ENCODE measurements at places on chromosomes 1 and 21.
A peak's percentile ranks its signal among the peaks of the same experiment; 100 is the strongest.

DNA sequence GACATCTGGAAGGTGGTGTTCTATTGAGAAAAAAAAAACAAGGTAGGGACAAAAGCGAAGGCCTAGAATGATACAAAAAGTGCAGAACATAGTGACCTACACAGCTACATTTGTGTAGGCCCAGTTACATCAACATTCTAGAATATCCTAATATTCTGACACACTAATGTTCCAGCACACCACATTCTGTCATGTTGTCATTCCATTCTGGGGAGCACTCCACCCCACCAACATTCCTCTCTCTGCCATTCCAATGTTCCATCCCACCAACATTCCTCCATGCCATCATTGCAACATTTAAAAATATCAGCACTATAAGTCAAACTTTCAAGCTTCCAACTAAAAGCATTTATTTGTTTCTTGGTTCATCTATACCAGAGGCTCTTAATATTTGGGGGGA, 28.5 kb downstream of the COA7 start:
- DNase-seq: no peak

- peak; percentile 60 for DNase-seq
Measured at GRCh38 chr1:20095564-20096434, 23.5 kb downstream of the PLA2G2D start.

DNA sequence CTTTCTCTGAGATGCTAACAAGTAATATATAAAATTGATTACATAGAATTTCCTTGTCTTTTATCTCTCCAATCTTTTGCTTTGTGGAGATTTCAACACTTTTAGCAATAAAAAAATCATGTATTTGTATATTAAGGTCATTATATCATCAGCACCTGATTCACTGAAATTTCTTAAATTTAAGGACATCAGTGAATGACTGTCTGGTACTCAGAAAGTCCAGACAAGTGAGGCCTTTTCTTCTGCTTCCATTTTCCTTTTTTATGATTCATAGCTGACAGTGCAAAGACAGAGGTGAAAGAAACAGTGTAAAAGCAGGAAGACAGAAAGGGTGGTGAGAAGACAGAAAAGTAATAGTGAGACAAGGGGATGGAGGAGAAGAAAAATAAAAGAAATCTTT, 54.6 kb downstream of the FASLG start:
- DNase-seq: no peak

GRCh38 chr1:215794156-215794555, 227.1 kb downstream of the KCTD3 start:
- DNase-seq: peak; percentile 18

GRCh38 chr1:59071289-59071688, 225.6 kb upstream of the FGGY start:
- DNase-seq: no peak

GRCh38 chr1:168031198-168031597, 94.3 kb upstream of the MPC2 start:
- DNase-seq: no peak

GRCh38 chr1:75727571-75727970, 3.1 kb downstream of the ACADM start:
- DNase-seq: no peak

DNA sequence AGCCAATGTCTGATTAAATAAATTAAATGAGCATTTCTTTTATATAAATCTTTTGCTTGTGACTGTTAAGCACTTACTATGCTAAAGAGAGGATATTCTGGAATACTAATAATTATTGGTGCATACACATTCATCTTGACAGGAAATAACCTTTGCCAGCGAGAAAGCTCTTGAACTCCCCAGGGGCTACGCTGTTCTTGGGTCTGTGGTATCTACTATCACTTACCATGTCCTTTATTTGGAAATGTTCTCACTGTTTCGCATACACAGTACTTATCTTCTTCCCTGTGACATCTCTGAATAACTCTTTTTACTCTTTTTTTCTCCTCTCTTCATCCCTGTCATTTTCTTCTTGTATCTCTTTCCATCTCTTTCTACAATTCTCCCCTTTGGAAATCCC, 178.7 kb downstream of the GABPA start:
- no peak for DNase-seq

- no peak for DNase-seq
Measured at GRCh38 chr1:64495878-64496277, 25.9 kb downstream of the CACHD1 start.

DNA sequence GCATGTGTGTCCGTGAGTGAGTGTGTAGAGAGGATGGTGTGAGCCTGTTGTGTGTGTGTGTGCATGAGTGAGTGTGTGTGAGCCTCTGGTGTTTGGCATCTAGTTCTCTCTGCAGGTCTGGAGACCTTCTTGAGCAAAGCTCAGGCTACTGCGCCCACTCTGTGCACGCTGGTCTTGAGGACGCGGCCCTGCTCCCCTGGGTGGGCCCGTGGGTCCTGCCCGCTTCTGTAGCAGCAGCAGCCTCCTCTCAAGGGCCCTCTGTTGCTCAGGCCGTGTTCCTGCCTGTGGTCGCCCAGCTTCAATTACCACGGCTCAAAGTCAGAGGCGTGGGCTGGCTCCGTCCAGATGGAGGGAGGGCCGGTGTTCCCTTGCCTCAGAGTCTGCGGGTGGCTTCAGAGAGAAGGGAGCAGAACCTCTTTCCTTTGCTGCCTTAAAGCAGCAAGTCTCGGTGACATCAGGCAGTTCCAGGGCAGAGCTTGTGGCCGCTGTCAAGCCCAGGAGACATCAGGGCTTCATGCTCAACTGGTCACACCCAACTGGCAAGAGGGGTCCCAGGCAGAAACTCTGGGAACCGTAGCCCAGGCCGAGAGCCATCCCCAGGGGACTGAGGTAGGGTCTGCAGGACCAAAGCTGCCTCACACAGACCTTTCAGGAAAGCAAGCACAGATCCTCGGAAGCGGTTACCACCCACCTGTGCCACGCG, 270.6 kb upstream of the VAMP3 start:
- DNase-seq: no peak

GRCh38 chr1:40799351-40799867, 15.8 kb downstream of the KCNQ4 start:
- no peak for DNase-seq

DNA sequence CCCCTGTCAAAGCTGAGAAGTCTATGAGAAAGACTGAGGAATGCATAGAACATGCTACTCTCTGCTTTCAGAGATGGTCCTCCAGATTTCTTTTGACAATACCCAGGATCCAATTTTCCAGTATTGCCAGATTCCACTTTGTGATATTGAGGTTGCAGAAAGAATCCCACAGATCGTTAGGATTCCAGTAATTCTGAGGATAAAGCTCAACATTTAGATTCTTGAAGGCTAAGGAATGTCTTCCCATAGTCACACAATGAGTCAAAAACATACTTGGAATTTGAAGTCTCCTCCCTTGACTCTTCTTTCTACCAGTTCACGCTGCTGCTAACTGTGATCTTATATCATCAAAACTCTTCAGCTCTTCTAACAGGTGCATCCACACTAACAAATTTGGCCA, 57.1 kb downstream of the TNFSF18 start:
- no peak for DNase-seq

GRCh38 chr1:91944087-91944486, 5.1 kb upstream of the BRDT start:
- no peak for DNase-seq

- DNase-seq: no peak
Measured at GRCh38 chr1:192916021-192916420, 107.2 kb downstream of the RGS2 start.

- no peak for DNase-seq
Measured at GRCh38 chr1:72003092-72003491, 279.2 kb downstream of the NEGR1 start.

DNA sequence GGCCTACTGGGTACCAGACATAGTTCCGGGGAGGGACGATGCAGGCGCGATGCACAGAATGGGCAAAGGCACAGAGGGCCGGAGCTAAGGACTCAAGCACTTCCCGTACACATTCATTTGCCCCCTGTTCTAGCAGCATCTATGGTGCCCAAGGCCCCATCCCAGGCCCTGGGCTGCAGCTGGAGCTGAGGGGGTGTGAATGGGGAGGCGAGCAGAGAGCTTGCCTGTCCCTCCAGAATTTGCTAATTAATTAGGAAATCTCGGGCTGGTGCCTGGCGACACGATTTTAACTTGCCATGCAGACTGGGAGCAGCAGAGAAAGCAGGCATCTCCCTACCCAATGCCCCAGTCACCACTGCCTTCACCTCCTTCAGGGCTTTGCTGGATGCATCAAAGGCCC, 35.9 kb downstream of the EPHA2 start:
- no peak for DNase-seq

DNA sequence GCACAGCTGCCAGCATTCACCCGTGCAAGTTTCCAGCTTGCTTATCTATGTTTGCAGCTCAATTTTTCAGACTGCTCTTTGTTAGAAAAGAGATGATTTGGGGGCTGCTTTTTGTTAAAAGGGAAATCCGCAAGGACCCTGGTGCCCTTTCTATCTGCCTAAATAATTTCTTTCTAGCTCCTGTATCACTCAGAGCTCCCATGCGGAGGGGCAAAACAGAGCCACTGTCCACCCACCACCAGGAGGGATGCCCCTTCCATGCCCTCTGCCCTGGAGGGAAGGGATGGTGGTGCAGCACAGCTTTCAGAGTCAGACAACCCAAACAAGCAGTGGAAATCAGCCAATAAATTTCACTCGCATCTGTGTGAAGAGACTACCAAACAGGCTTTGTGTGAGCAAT, 13.9 kb upstream of the SLC5A9 start:
- no peak for DNase-seq

DNA sequence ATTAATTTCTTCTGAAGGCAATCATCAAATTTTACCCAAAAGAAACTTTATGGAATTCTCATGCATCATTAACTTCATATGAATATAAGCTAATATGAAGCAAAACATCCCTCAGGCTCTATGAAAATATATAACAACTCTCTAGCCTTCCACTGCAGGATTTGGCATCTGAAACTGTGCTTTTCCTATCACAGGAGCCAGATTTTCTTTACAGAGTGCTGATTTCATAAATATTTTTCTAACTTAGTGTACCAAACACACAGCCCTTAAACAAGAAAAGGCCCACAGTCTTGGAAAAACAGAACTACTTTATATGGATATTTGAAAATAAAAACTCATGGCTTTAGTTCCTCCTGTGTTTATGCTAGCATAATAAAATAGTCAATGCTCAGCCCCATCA, 559.5 kb upstream of the CHRM3 start:
- no peak for DNase-seq

DNA sequence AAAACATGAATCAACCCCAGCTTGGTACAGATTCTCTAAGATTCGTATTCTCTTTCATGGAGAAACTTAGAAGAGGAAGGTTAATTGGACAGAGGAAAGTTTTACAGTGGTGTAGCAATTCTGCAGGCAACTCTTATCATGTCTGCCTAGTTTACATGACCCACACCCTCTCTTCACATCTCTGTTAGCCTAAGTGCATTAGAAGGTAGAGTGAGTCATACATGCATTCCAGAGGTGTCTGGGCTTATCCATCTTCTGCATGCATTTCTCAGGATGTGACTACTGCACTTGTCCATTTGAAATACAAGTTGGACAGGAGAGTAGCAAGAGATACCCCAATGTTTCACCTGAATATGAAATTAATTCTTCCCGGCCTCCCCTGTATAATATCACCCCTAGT, 578.4 kb upstream of the NCAM2 start:
- no peak for DNase-seq

GRCh38 chr1:35656148-35656862, 15.0 kb upstream of the PSMB2 start:
- DNase-seq: no peak

DNA sequence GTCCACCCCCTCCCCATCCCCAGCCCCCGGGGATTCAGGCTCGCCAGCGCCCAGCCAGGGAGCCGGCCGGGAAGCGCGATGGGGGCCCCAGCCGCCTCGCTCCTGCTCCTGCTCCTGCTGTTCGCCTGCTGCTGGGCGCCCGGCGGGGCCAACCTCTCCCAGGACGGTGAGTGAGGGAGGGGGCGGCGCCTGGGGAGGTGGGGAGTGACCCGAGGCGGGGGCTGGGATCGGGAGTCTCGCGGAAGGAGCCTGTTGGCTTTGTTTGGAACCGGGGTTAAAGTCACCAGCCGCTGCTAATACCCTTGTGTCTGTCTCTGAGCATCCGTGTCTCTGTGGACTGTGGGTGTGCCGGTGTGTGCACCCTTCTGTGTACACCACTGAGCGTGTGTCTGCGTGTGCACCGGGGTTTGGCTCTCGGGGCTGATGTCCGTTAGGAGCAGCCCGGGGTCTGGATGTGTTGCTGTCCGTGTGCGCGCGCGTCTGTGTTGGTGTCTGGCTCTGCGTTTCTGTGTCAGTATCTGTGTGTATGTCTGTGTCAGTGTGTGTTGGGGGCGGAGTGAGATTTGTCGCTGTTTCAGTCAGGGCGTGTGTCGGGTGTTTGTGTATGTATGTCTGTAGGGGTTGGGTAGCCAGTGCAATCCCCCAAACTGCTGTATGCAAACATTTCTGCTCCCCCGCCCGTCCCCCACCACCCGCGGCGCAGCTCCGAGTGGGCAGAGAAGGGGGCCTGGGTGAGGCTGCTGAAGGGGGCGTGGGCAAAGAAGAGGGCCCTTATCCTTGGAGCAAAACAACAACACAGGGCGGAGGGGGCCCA, 480 bp downstream of the CADM3 start:
- no peak for DNase-seq

DNA sequence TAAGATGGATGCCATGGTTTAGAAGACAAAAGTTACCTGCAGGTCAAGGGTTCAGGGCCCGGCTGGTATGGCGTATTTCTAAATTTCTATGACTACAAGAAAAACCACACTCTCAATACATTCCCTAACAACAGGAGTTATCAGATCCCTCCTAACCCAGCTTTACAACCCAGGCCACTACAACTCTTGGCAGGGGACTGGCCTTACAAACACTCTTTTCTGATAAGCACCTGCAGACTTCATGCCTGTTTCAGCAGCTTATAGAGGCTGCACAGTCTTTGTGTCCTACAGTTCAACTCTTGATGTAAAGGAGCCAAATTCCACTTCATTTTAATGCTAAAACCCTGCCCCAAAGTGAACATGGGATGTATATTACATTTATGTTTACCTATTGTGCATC, 461.4 kb downstream of the SIPA1L2 start:
- no peak for DNase-seq

DNA sequence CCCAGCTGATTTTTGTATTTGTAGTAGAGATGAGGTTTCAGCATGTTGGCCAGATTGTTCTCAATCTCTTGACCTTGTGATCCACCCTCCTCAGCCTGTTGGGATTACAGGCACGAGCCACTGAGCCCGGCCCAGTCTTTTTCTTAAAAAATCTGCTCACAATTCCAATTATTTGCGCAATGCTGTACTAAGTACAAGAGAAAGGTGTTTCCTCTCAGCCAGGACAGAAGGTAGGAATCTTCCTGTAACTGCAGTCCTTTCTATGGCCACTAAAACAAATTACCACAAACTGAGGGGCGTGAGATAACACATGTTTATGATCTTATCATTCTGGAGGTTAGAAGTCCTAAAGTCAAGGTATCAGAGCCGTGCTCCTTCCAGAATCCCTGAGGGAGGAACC, 6.9 kb upstream of the CBR3 start:
- DNase-seq: no peak

- peak; percentile 79 for DNase-seq
Measured at GRCh38 chr1:32761253-32761877, 55.8 kb downstream of the YARS1 start.

- DNase-seq: no peak
Measured at GRCh38 chr21:42233067-42233961, 14.4 kb downstream of the ABCG1 start.

Measured in upper lobe of left lung (tissue), 6 donors.